ENCODE measurements at places on chromosomes 2 and 18. TPM values are rescaled to one million over a fixed set of nuclear protein-coding genes. Genes with fewer than 3 reads are reported as not detected.
A peak's percentile ranks its signal among the peaks of the same experiment; 100 is the strongest.

The FAM124B gene
- total RNA-seq: not detected

The SP5 gene
- total RNA-seq: 0.60 TPM

The ASAP2 gene
- 69.3 TPM for total RNA-seq

DNA sequence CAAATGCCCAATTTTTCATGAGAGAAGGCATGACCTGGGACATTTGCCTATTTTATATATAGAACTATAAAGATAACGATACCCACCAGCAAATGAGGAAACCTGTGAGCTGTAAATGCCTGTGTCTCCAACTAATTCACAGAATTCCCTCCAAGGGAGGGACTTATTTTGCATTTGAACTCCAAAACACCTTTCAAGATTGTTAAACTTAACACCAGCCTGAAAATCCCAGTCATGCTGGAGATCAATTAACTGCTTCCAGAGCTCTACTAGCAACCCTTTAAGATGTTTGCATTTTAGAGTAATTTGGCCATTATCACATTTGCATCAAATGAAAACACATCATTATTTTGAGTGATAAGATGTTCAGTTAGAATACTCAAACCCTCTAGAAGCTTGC lies 68.1 kb upstream of the KLHL14 start:
- DNase-seq: no peak

- DNase-seq: no peak
These were observed 83.7 kb downstream of the TTC32 start for GRCh38 chr2:19818039-19818438.

GRCh38 chr2:232292395-232293154 lies 86.0 kb upstream of the ALPP start:
- peak; percentile 46 for DNase-seq

DNA sequence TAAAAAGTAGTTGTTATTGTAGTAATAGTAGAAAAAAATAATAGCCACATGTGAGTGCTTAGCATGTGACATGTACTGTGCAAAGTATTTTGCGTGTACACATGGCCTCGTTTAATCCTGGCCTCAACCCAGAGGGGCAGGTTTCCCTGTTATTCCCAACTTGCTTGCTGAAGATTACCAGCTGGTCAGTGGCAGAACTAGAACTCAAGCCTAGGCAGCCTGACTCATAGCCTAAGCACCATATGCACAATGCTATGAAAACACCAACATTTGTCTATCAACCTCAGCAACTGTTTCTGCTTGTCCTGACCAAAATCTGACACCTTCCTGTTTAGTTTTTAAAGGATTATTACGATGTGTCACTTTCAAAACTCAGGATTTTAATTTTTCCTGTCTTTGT lies 234.9 kb upstream of the SMAD7 start:
- no peak for DNase-seq

Measured in progenitor cell of endocrine pancreas (in vitro differentiated cells).